ENCODE measurements at places on chromosomes 16 and 17.

DNA sequence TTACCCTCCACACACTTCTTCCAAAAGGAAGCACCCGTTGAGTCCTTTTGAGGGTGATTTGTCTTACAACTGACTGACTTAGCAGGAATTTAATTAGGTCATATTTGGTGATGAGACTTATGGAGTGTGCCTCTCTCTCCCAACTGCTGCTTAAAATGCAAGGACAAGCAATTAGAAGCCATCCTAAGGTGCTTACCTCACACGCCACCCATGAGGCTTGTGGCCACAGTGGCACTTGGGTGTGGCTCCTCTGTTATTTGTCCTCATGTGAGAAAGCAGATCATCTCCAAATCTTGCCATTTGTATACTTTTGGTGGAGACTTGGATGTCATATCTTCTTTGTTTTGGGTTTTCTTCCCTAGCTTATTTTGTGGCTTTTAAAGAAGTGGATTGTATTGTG, 61.6 kb downstream of the WNT3 start:
- DNase-seq, result no peak

DNA sequence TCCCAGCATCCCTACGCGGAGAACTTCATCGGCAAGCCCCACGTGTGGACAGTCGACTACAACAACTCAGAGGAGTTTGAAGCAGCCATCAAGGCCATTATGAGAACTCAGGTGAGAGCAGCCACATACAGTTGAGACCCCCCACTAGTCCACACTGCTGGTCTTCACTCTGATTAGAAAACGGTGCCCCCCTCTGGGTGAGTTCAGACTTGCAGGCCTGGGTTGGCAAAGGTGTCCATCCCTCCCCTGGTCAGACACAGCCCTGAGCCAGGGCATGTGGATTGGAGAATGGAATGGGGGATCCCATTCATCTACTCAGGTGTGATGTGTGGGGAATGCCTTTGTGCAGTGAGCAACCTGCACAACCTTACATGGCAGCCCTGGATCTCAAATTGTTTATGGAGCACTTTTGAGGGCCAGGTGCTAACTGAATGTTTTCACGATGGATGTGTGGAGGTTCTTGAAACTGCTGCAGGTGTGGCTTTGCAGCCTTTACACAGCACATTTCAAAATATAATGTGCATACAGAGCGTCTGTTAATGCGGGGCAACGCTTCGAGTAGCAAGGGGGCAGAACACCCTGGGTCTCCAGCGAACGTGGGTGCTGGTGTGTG, 72.6 kb downstream of the MGAT5B start:
- DNase-seq, result no peak

DNA sequence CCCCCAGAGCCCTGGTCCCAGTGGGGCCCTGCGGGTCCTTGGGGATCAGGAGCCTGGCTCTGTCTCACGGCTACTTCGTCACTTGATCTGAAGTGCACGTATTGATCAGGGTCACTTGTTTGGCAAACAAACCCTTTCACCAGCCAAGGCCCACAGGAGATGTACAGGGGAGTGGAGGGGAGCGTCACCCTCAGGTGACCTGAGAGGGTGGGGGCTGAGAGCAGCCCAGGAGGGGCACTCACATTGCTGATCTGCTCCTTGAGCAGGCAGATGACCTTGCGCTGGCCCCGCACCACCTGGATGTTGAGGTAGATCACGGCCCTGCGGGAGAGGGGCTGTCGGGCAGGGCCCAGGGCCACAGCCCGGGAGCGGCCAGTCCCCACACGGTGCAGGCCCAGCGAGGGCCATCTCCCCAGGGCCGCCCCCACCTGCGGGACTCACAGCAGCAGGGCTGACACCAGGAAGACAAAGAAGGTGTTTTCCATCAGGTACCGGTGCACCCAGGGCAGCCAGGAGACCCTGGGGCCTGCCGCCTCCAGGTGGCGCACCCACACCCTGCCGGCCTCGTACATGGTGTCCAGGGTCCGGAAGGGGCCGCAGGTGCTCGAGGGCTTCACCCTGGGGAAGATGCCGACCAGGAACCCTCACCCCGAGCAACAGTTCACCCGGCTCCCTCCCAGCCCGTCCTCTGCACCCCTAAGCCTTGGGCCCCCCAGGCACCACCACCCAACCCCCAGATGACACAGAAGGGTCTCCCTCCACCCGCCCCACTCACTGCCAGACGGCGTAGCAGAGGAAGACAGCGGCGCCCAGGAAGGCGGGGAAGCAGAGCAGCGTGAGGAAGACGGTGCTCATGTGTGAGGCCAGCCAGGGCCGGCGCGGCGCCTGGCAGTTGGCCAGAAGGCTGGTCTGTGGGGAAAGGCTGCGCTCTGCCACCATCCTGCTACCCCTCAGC, 11.3 kb downstream of the TMC6 start:
- DNase-seq, result no peak

DNA sequence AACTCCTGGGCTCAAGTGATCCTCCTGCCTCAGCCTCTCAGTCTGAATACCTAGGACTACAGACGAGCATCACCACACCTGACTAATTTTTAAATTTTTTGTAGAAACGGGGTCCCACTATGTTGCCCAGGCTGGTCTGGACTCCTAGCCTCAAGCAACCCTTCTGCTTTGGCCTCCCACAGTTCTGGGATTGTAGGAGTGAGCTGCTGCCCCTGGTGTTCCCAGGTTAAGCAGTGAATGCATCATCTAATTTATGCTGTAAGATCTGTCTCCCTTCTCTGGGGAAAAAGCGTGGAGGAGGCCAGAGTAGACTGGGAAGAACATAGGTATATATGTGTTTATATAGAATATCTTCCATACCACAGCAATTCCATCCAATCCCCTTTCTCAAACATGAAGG, 6.6 kb upstream of the N4BP1 start:
- no peak for DNase-seq

GRCh38 chr17:44591206-44591605, 33.9 kb downstream of the FZD2 start:
- DNase-seq, result no peak

- no peak for DNase-seq
These were observed 102.1 kb downstream of the KIF2B start for GRCh38 chr17:53924530-53925455.

DNA sequence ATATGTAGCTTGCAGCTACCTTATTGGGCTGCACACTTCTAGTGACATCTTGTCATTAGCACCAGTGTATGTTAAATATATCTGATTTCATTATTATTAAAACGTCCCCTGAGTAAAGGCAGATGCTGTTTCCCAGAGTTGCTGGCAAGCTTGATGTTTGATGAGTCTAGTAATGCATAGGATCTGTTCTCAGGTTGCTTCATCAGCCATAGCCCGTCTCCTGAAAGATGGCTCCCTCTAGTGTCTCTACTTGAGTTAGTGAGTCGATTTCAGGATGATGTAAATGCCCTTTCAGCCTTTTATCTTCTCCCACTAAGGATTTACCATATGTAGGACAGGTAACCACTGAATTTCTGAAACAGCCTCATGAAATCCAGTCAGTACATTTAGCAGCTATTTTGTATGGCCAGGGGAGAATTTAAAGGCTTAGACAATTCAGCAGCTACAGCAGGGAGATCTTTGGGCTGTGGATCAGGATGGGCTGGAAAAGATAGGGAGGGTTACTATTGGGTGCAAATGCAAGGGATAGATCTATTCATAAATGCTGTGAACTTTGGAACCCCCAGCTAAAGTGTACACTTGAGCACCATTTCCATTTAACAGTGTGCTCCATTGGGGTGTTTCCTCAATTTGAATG, 376.3 kb downstream of the CNTNAP4 start:
- no peak for DNase-seq

- no peak for DNase-seq
These were observed 45.0 kb downstream of the RAB11FIP3 start for GRCh38 chr16:470418-470817.

DNA sequence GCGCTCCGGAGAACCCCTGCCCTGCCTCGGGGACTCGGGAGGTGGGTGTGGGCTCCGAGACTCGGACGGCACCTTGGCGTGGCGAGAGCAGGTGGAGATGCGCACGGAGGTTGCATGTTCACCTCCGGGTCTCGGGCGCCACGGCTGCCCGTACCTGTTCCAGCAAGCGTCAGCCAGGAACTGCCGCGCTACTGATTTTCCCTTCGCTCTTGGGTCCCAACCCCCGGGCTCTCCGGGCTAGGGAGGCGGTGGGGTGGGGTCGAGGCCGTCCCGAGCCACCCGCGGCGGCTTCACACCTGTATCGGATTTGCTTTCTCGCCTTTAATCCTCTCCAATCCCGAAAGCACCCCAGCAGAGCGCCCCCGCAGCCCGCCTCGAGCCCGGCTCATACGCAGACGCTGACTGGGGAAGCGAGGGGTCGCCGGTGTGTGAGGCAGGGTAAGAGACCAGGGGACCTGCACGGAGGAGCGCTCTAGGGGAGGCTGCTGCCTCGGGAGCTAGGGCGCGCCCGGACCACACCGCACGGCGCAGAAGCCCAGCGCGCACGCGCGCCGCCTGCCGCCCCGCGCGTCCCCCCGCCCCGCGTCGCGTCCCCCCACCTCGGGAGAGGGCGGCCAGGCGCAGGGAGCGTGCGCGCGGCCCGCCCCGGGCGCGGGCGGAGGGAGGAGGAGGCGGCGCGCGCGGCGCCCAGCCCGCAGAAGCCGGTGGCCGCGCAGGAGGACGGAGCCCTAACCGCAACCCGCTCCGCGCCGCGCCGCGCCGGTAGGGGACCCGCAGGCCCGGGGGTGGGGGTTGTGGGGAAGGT, at the start of gene DUSP14:
DUSP14 (plus strand) TSS at position 695 of the 805 bp plus-strand sequence. CDS start 22,382 bp downstream, outside the sequence.
- peak; percentile 54 for DNase-seq

- no peak for DNase-seq
These were observed 52.8 kb downstream of the MARCHF10 start for GRCh38 chr17:62755141-62755851.

DNA sequence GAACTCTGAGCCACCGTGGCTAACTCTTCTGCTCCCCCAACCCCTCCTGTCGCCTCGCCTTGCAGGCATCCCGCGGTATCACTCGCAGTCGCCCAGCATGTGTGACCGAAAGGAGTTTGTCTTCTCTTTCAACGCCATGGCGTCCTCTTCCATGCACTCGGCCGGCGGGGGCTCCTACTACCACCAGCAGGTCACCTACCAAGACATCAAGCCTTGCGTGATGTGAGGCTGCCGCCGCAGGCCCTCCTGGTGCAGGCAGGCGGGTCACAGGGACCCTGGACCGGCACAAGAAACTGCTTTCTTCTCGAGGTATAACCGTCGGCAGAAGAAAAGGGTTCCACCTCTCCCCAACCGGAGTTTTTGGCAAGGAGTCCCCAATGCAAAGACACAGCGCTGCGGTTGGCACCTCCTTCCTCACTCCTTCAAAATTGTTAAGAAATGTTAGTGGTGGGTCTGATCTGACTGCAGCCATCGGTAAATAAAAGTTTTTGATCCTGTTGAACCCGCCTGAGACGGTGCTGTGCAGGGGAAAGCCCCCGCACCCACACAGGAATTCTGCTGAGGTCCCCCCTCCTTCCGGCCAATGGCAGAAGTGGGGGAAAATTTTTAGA, 2.6 kb downstream of the FOXF1 start:
- DNase-seq, result no peak

Data from activated CD4-positive, CD25-positive, alpha-beta regulatory T cell (primary cell).